NCI-H748 treated with DMSO at 0.1 percent for 48 hours (cell line): ENCODE measurements at places on chromosomes 6 and 20.

DNA sequence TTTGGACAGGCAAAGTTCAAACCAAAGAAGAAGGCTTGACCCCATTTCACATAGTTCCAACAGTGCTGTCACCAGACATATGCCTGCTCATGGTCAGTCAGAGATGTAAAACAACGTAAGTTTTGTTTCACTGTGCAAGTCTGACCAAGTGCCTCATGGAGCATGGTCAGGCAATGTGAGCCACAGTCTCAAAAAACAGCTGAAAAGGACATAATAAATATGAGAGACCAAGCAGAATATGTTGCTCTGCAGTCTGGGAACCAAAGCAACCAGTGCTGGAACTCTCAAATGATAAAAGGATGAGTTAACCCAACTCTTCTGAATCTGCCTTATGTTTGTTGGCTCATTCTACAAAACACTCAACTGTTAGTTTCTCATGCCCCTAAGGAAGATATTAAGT is 39.9 kb upstream of the DST start:
- DNase-seq: no peak

- DNase-seq: no peak
Observed at GRCh38 chr6:61867635-61868034, 418.4 kb downstream of the KHDRBS2 start.

- DNase-seq: no peak
Observed at GRCh38 chr6:47734831-47735481, 36.6 kb downstream of the ADGRF4 start.

GRCh38 chr6:48037946-48038345 is 73.1 kb downstream of the PTCHD4 start:
- no peak for DNase-seq

- DNase-seq: no peak
Observed at GRCh38 chr6:30888816-30889495, 4.6 kb downstream of the DDR1 start.

DNA sequence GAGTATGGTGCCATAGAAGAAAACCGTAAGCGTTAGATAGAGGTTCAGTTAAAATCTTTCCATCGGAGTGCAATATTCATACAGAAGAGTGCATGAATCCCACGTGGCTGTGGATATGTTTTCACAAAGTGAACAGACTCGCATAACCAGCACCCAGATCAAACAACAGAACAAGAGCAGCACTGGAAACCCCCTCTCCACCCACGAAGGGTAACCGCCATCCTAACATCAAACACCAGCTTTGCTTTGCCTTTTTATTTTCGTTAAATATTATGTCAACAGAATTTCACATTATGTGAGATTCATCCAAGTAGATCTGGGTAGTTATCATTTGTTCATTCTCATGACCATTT is 4.7 kb downstream of the GTSF1L start:
- no peak for DNase-seq

GRCh38 chr20:32350421-32350820 is 7.7 kb upstream of the ASXL1 start:
- no peak for DNase-seq

DNA sequence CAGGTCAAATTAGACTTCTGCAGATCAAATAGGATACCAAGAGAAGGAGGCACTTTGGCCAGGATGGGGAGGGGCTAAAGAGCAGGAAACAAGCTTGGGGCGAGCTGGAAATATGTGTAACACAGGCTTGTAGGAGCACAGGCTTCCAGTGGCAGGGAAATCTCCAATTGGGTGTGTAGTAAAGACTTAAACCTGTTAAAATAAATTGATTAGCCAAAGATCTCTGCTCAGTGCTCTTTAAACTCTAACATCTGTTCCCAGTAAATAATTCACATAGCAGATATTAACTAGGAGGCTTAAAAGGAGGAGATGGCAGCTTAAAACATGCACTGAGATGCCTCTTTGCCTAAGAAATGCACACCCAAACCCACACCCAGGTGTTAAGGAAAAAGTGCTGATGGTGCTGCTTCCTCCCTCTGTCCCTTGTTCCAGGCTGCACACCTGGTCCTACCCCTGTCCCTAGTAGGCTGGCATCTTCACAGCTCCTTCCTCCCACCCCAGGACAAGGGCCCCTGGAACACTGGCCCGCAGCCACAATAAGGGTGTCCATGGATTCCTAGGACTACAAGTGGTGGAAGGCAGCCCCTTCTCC is 93.5 kb upstream of the MLN start:
- DNase-seq: no peak

GRCh38 chr20:23336476-23336875 is 14.1 kb upstream of the NXT1 start:
- no peak for DNase-seq

DNA sequence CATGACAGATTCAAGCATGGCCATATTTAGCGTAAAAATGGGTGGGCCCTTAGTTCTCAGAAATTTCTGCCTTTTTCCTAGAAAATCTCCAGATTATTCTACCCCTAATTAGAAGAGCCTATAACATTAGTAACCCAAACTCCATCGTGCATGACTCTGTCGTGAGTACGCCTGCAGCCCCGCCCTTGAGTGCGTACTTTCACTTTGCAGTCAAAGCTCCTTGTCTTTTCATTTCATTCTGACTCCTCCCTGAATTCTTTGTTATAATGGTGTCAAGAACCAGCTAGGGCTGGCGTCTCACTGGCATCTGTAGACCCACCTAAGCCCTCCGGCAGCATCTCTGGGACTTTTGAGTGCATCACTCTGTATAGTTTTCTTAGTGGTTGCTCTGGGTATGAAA is 61.7 kb upstream of the NOX3 start:
- no peak for DNase-seq

- no peak for DNase-seq
Observed at GRCh38 chr20:8647961-8648441, 420.9 kb upstream of the PLCB4 start.

- DNase-seq: no peak
Observed at GRCh38 chr6:36616893-36617521, 22.8 kb downstream of the SRSF3 start.

DNA sequence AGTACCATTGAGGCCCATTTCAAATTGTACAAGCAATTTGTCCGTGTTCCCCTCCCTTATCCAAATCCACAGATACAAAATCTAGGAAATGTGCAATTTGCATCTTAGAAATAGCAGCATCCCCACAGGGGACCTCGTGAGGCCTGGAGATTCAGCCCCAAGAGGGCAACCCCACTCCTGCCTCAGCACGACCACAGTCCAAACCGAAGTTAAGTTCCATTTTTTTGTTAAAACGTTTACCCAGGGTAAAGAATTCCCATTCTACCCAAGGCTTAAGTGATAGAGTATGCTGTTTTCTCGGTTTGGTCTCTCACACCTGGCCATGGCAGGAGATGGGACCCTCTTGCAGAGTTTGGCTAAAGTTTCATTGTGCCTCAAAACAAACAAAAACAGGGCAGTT is 41.2 kb downstream of the PLCG1 start:
- no peak for DNase-seq

DNA sequence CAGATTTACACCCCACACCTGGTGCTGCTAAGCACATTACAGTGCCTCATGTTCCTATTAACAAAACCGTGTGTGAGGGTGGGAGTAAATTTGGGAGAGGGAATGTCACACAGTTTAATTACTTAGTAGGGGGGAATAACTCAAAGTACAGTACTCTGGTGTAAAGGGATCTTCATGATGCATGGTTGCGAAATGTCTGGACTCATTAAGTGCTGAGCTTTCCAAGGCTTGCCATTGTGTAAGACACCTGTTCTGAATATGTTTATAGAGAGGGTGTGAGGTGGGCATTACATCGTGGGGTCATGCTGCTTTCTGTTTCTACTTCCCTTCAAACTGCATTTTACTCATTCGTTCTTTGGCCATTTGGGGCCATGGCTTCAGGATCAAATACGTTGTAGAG is 181.2 kb downstream of the ADGRG6 start:
- no peak for DNase-seq

GRCh38 chr20:48970681-48971365 is 49.3 kb downstream of the ARFGEF2 start:
- no peak for DNase-seq

DNA sequence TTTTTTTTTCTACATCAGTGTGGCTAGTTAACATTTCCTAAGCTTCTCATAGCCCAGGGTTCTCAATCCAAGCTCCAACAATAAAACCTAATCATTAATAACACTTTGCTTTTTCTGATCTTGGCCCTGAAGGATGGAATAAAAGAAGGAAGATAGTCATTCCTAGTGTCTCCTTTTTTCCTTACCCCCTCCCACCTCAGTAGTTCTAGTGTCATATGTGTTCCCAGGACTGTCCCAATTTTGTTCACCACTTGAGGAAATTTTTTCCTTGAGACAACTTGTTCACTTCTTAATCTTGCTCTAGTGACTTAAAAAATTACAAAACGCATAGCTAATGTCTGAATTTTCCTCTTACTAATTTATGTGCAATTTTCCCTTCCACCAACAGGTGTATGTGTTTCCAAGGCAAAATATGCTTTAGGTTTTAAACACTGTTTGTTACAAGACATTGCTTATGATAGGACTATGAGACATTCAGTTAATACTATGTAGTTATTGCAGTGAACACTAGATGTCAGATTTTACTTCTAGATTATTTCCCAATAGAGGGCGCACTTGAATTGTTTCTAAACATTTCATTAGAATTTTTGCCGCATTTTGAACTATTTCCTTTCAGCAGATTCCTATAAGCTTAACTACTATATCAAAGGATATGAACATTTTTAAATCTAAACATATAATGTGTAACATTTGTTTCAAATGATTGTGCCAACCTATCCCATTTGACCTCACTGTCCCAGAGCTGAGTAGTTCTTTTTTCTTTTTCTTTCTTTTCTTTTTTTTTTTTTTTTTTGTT is 18.5 kb upstream of the C6orf141 start:
- DNase-seq: peak; percentile 86

- DNase-seq: no peak
Observed at GRCh38 chr6:87742106-87742505, 40.1 kb upstream of the AKIRIN2 start.

- DNase-seq: no peak
Observed at GRCh38 chr20:10501402-10501801, 66.3 kb downstream of the SLX4IP start.

DNA sequence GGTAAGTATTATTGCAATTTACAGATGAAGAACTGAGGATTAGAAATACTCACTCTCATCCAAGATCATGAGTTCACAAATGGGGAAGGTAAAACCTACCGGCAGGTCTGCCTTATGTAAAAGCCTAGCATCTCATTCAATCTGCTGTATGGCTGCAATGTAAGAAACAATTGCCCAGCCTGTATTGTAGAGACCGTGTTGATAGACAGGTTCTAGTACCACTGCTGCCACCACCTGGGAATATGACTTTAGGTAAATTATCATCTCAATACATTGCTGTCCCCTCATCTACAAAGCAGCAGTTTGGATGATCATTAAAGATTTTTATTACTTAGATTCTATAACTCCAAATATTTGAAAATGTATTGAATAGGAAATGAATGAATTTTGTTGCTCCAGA is 23.3 kb upstream of the ARHGAP18 start:
- DNase-seq: no peak

- DNase-seq: no peak
Observed at GRCh38 chr20:10788877-10789276, 115.1 kb upstream of the JAG1 start.

DNA sequence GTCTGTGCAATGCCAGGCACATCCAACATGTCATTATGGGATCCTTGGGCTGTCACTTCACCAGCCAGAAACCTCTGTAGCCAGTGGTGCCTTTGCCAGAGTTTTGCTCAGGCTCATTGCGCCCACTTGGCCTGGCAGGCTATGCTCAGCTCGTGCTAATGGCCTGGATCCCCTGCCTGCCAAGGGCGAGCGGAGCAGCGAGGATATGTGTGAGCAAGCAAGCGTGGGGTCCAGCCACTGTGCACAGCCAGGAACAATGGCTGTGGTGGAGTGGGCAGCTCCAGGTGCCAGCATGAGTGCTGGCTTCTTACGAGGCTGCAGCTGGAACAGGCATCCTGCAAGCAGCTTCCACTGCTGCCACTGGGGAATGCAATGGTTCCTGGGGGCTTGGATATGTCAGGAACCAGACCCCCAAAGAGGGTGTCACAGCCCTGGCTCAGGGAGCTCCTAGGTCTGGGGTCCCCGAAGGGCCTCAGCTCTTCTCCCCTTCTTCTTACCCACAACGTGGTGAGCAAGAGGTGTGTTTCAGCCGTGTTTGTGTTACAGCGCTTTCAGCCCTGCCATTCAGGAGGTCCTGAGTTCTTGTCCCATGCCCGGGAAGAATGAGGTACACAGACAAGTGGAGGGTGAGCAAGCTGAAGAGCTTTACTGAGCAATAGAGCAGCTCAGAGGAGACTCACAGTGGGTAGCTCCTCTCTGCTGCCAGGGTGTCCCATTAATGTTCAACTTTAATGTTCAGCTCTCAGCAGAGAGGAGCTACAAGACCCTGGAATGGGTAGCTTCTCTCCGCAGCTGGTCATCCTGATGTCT is 22.3 kb upstream of the TOP1 start:
- no peak for DNase-seq

GRCh38 chr20:20612251-20612650 is 100.2 kb downstream of the RALGAPA2 start:
- no peak for DNase-seq

DNA sequence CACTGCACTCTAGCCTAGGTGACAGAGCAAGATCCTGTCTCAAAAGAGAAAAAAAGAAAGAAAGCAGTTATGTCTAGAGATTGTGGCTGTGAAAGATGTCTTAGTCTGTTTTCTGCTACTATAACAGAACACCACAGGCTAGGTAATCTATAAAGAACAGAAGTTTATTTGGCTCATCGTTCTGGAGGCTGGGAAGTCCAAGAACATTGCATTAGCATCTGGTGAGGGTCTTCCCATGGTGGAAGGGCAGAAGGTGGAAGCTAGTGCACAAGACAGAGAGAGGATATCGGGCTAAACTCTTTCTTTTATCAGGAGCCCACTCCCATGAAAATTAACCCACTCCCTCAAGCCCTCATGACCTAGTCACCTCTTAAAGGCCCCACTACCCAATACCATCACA is 16.2 kb upstream of the RALY start:
- no peak for DNase-seq

DNA sequence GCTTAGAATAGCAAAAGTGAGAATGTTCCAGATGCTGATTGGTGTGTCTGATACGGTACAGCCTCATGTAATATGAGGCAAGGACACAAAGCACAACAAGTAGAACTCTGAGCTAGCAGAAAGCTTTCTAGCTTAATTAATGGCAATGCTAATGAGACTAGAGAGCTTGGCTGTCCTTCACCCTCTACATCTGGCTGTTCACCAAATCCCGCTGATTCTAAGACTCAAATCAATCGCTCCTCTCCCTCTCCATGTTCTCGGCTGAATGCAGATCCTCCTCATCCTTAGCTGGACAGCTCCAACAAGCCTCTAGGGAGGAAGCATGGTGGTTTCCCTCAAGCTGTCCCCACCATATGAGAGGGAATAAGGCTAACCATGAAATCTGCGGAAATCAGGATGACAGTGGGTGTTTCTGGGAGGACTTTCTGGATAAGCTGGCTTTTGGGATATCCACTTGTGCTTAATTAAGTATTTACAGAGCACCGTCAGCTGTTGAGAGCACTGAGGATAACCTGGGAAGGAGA is 128.9 kb downstream of the FOXC1 start:
- DNase-seq: no peak

DNA sequence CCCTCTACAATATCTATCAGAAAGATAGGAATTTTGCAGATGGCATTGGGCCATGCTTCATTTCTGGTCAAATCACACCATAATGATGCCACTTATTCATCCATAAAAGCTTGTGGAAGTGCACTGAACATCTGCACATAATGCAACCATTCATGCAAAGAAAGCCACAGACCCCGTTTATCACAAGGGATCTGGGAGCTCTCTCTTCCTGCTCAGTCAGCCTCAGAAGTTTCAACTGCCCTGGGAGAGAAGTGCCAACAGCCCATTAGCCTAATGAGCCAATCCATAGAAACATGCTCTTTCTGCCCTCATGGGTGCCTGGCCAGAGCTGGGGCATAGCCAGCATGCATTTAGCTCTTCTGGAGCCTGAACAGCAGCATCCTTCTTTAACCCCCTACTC is 85.8 kb downstream of the SLC35F1 start:
- DNase-seq: no peak
